ENCODE measurements at places on chromosomes 4 and X. TPM values are rescaled to one million over a fixed set of nuclear protein-coding genes. Genes with fewer than 3 reads are reported as not detected.

GRCh38 chr4:106602711-106603110 is 234.1 kb upstream of the GIMD1 start:
- no peaks in the 10 kb centered on the region for H3K36me3 ChIP-seq
- no peak overlapping the region for H3K27ac ChIP-seq
- no peaks in the 10 kb centered on the region for H3K27me3 ChIP-seq
- H3K4me3 ChIP-seq: no peak overlapping the region
- H3K4me1 ChIP-seq: peaks cover 6% of the 10 kb centered on the region

CPE gene
- 53.9 TPM for polyA plus RNA-seq

HSFX2 gene
- polyA plus RNA-seq: not detected

GRCh38 chr4:25580633-25581467 is 74.8 kb upstream of the SLC34A2 start:
- H3K27ac ChIP-seq: no peak overlapping the region
- DNase-seq: peak; percentile 2
- no peaks in the 10 kb centered on the region for H3K4me1 ChIP-seq
- H3K27me3 ChIP-seq: no peaks in the 10 kb centered on the region
- H3K36me3 ChIP-seq: no peaks in the 10 kb centered on the region
- H3K4me3 ChIP-seq: no peak overlapping the region

- no peak for DNase-seq
- H3K27me3 ChIP-seq: no peaks in the 10 kb centered on the region
- no peaks in the 10 kb centered on the region for H3K36me3 ChIP-seq
- no peak overlapping the region for H3K4me3 ChIP-seq
Measured at GRCh38 chr4:156885374-156885773, 86.2 kb downstream of the PDGFC start.

DNA sequence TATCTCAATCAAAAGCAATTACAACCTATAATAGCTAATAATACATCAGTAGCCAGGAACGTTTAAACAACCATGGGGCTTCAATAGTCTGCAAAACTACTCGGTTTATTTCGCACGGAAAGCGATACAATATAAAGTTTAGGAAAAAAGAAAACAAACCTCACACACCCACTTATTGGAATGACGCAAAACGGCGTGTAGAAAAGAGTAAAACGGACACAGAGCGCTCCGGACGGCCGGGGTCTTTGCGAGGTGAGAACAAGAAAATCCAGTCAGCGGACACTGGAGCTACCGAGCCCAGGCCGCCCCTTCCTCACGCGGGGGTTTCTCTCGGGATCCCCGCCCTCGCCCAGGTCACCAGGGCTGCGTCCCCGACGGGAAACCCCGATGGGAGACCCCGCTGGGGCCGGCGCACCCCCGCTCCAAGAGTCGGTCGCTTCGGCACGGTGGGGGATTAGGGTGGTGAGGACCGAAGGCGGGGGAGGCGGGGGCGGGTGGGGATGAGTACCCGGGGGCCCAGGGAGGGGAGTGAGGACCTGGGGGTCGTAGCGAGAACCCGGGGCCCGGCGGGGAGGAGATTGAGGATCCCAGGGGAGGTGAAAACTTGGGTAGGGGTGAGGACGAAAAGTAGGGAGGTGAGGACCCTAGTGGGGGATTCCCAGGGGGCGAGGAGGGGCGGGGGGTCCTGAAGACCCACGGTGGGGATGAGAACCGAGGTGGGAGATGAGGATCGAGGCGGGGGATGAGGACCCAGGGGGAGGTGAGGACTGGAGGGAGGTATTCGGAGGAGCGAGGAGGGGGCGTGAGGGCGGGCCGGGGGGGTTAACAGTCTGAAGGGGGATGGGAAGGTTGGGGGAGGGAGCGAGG is 737 bp downstream of the NELFA start:
- no peaks in the 10 kb centered on the region for H3K27me3 ChIP-seq
- peak; percentile 64 for DNase-seq
- peak overlapping the region; percentile 93 for H3K4me3 ChIP-seq
- peaks cover 5% of the 10 kb centered on the region for H3K36me3 ChIP-seq

- H3K4me1 ChIP-seq: peaks cover 20% of the 10 kb centered on the region
- peak overlapping the region; percentile 25 for H3K27ac ChIP-seq
- no peaks in the 10 kb centered on the region for H3K27me3 ChIP-seq
- no peaks in the 10 kb centered on the region for H3K36me3 ChIP-seq
Measured at GRCh38 chr4:88938138-88938537, 118.8 kb downstream of the FAM13A start.

DNA sequence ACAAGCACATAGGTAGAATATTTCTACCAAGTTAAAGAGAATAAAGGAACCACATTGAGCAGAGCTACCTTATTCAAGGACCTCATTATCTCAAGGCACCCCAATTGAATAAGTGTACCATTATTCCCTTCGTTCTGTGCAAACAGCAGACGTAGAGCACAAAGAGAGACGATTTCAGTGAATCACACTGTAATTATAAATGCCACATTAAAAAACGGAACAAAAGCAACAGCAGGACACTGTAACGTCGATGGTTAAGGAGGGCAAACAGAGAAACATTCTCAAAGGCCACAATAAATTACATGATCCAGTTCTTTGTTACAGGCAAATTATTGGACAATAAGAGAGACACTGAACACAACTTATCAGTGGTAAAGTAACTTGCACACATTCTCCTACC is 644.1 kb upstream of the TENM3 start:
- H3K36me3 ChIP-seq: no peaks in the 10 kb centered on the region
- DNase-seq: no peak
- H3K27me3 ChIP-seq: no peaks in the 10 kb centered on the region
- no peak overlapping the region for H3K27ac ChIP-seq
- H3K4me1 ChIP-seq: no peaks in the 10 kb centered on the region

HSPA4L gene
- polyA plus RNA-seq: 2.1 TPM

DNA sequence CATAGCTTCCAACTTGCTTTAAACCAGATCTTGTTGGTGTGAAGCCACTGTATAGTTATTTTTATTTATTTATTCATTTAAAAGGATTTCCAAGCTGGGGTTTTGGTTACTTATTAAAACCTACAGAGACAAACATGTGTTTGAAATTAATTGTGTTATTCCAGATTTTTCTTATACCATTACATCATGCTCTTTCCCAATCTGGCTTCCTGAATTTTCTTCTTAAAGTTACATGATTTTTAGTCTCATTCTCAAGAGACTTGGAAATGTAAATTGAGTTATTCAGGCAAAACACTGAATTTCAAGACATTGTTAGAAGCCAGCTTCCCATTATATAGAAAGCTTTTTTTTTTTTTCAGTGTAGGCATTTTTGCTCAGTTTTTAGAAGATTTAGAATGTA is 381.9 kb downstream of the IL1RAPL1 start:
- no peak overlapping the region for H3K4me3 ChIP-seq
- H3K27ac ChIP-seq: no peak overlapping the region
- H3K36me3 ChIP-seq: no peaks in the 10 kb centered on the region
- H3K4me1 ChIP-seq: no peaks in the 10 kb centered on the region

DNA sequence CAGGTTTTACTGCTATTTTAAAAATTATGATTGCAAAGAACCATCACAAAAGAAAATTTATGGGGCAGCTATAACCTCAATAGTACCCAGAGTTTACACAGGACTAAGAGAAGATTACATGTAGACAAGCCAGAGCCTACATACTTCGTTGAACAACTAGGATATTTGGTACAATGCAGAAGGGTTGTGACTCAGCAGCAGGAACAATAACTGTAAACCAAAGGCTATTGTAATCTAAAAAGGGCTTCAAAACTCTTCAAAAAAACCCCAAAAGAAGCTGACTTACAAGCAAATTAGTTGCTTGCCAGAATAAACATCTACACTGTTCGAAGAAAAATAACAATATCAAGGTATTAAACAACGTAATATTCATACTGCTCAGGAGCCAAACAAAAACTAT is 618.0 kb downstream of the STPG2 start:
- DNase-seq: no peak
- no peaks in the 10 kb centered on the region for H3K36me3 ChIP-seq
- H3K27ac ChIP-seq: no peak overlapping the region
- no peak overlapping the region for H3K4me3 ChIP-seq
- H3K4me1 ChIP-seq: no peaks in the 10 kb centered on the region

DNA sequence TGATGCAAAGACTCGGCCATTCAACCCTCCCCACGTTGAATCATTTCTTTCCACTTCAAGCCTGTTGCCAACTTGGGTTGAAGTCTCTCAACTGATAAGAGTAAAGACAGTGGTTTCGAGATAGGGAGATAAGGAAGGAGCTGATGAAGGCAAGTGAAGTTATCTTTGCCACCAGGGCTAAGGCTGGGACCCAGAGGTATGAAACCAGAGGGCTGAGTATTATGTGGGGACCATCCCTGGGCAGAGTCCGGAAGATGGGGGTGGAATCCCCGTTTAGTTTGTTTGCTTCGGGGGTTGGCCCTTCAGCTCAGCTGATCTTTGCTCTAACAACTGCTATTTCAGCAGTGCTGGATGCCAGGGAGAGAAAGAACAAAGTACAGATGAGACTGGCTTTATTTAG is 2.3 kb upstream of the XPNPEP2 start:
- H3K27me3 ChIP-seq: no peaks in the 10 kb centered on the region
- no peak overlapping the region for H3K4me3 ChIP-seq
- no peaks in the 10 kb centered on the region for H3K36me3 ChIP-seq
- no peak overlapping the region for H3K27ac ChIP-seq
- H3K4me1 ChIP-seq: peaks cover 14% of the 10 kb centered on the region

ASB12 gene
- not detected for polyA plus RNA-seq

DNA sequence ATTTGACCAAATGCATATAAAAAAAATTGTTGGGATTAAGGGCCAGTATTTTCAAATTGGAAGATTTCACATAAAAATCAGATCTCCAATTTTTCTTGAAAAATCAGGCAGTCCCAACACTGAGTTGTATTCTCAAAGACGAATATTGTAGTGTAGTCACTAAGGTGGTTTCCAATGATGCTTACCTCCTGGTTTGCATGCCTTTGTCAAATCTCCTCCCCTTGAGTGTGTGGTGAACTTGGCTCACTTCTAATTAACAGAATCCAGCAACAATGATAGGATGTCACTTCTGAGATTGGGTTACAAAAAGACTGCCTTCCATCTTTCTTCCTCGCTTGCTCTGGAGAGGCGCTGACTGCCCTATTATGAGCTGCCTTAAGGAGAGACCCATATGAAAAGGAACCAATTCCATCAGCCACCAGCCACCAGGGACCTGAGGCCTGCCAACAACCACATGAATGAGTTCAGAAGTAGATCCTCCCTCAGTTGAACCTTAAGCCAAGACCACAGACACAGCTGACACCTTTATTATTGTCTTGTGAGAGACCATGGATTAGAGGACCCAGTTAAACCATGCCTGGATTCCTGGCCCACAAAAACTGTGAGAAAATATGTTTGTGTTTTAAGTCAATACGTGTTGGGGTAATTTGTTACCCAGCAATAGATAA is 31.2 kb upstream of the TSPAN5 start:
- H3K27ac ChIP-seq: no peak overlapping the region
- H3K27me3 ChIP-seq: no peaks in the 10 kb centered on the region
- H3K4me1 ChIP-seq: peaks cover 23% of the 10 kb centered on the region
- DNase-seq: no peak

Measured in GM23248 (cell line).